ENCODE measurements at places on chromosomes 1 and 21.

- DNase-seq: no peak
Observed at GRCh38 chr21:39776589-39776988, 31.6 kb downstream of the IGSF5 start.

DNA sequence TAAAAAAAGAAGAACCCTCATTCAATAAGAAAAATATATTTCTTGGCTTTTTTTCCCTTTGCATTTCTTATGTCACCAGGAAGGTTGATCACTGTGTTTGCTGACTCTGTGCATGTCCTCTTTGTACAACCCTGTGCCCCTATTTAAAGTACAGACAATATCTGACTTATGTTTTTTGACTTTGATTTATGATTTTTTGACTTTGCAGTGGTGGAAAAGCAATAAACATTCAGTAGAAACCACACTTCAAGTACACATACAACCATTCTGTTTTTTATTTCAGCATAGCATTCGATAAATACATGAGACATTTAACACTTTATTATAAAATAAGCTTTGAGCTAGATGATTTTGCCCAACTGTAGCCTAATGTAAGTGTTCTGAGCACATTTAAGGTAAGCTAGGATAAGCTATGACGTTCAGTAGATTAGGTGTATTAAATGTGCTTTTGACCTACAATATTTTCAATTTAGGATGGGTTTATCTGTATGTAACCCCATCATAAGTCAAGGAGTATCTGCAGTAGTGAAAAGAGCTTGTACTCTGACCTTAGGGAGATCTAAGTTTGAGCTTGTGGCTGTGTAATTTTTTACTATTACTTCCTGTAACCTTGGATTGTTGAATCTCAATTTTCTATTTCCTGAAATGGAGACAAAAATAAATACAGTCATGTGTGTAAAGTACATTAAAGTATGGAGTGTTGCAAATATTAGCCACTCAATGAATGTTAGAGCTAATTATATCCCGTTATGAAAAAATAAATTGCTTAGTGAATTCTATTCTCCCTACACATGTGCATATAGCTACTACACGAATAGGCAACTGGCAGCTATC lies 1.2 kb downstream of the RNASEL start:
- DNase-seq: no peak

GRCh38 chr1:56897150-56898004 lies 42.8 kb downstream of the C8A start:
- no peak for DNase-seq

- no peak for DNase-seq
Observed at GRCh38 chr1:230809256-230809990, 58.9 kb downstream of the C1orf198 start.

DNA sequence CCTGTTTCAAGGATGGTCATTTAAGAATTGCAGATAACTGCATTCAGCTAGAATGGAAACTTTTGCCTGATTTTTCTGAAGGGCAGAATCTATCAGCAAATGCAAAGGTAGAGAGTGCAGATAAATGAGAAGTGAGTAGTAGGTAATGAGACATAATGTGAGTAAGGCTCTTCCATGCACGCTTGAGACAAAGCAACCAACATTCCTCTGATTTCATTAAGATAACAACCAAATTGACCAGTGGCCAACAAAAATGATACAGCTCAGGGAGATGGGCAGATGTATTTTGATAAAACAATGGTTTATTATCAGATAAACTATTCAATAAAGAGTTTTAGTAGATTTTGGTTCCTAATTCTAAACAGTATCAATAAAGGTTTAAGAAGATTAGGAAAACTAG lies 404.4 kb upstream of the PBX1 start:
- DNase-seq: no peak

DNA sequence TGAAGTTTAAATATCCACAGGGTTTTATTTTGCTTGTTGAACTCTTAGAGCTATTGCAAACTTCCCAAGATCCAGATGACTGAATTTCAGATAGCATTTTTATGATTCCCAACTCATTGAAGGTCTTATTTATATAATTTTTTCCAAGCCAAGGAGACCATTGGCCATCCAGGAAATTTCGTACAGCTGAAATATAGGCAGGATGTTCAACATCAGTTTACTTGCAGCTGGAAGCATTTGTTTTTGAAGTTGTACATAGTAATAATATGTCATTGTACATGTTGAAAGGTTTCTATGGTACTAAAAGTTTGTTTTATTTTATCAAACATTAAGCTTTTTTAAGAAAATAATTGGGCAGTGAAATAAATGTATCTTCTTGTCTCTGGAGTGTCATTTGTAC lies 32.8 kb upstream of the DDR2 start:
- DNase-seq: no peak

GRCh38 chr1:40239626-40240025 lies 8.1 kb upstream of the TMCO2 start:
- no peak for DNase-seq

- no peak for DNase-seq
Observed at GRCh38 chr21:38741950-38742256, 63.8 kb upstream of the ETS2 start.

DNA sequence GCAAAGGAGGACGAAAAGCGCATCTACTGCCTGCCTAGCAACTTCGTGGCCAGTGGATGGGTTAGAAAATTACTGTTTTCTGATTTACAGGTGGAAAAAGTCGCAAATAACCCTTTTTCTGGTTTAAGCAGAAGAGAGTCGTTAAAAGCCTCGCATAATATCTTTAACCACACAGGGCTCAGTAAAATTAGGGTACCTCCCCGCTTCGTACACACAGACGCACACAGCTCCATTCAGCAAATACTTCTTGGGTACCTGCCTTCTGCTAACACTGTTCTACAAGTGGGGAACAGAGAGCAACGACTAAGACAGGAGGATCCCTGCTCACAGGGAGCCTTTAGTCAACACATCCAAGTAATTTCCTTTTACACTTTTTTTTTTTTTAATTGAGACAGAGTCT lies 704 bp downstream of the ALG6 start:
- DNase-seq: no peak

DNA sequence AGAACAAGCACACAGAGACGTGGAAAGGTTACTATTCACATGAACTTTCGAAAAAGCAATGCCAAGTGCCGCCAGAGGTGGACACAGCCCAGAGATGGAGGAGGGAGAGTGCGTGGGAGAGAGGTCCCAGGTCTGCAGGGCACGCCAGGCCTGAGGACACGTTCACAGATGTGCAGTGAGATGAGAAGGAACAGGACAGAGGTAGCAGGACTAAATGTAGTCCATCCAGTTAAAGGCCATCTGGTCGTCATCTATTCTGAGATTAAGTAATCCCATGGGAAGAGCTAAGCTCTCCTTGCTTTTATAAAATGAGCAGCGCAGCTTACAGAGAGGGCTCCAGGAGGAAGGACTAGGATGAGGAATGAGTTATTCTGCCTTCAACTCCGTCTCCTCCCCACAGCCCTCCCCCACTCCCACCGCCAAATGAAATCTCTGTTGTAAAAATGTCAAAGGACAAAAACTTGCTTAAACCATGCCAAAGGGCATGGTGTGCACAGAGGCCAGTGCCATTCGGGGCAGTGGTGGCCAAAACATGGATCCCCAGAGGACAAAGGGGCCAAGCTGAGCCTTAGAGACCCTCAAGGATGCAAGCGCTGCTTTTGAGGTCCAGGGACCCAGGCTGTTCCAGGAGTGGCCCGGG lies 85.4 kb upstream of the SLC25A33 start:
- DNase-seq: no peak

DNA sequence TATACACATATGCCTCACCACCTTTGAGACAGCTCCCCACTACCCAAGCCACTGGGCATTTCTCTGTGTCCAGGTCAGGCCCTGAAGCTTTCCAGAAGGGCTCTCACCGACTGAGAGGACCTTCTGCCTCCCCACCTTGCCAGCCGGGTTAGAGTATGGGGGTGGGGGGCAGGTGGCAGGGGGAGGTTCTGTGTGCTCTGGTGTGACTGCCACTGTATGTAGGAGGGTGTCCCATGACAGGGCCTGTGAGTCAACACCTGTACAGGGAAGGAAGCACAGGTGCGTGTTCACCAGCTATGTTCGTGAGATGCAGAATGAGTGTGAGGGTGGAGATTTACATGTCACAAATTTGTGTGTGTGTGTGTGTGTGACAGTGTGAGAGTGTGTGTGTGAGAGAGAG lies 7.0 kb downstream of the AHDC1 start:
- no peak for DNase-seq

- no peak for DNase-seq
Observed at GRCh38 chr21:23881783-23882182, 1725.5 kb downstream of the MRPL39 start.
